Activated CD8-positive, alpha-beta memory T cell treated with anti-CD3 and anti-CD28 coated beads, Interleukin-2, amount 10 ng/mL, durations not matched to agents 7 days and 5 days (primary cell): ENCODE measurements at places on chromosomes 11 and 22. TPM values are rescaled to one million over a fixed set of nuclear protein-coding genes. Genes with fewer than 3 reads are reported as not detected.

- DNase-seq = no peak
- H3K27ac ChIP-seq = peak overlapping the region; percentile 85
- peaks cover 50% of the 10 kb centered on the region for H3K4me1 ChIP-seq
- peaks cover 12% of the 10 kb centered on the region for H3K36me3 ChIP-seq
- H3K27me3 ChIP-seq = peaks cover 21% of the 10 kb centered on the region
These were observed 741 bp downstream of the PHRF1 start for GRCh38 chr11:576811-577610.

GRCh38 chr11:102177974-102178631 lies 67.9 kb downstream of the YAP1 start:
- H3K27ac ChIP-seq = no peak overlapping the region
- H3K36me3 ChIP-seq = no peaks in the 10 kb centered on the region
- DNase-seq = no peak
- H3K27me3 ChIP-seq = peaks cover 2% of the 10 kb centered on the region

GRCh38 chr11:11843211-11843621 lies 1.4 kb downstream of the USP47 start:
- DNase-seq = no peak
- peaks cover 2% of the 10 kb centered on the region for H3K36me3 ChIP-seq
- H3K4me1 ChIP-seq = peaks cover 30% of the 10 kb centered on the region
- no peak overlapping the region for H3K4me3 ChIP-seq
- H3K27me3 ChIP-seq = peaks cover 8% of the 10 kb centered on the region

- H3K36me3 ChIP-seq = no peaks in the 10 kb centered on the region
- no peak overlapping the region for H3K27ac ChIP-seq
- H3K27me3 ChIP-seq = no peaks in the 10 kb centered on the region
- DNase-seq = no peak
- H3K4me1 ChIP-seq = no peaks in the 10 kb centered on the region
These were observed 369.9 kb downstream of the LUZP2 start for GRCh38 chr11:24866743-24867142.

Gene MUC2
- total RNA-seq = not detected
